ENCODE measurements at places on chromosomes 12 and 14. TPM values are rescaled to one million over a fixed set of nuclear protein-coding genes. Genes with fewer than 3 reads are reported as not detected.

Gene KRT73
- total RNA-seq, result not detected

- no peaks in the 10 kb centered on the region for H3K27me3 ChIP-seq
- peaks cover 4% of the 10 kb centered on the region for H3K4me1 ChIP-seq
- H3K36me3 ChIP-seq, result no peaks in the 10 kb centered on the region
- DNase-seq, result no peak
These were observed 50.4 kb downstream of the PPP1R12A start for GRCh38 chr12:79884401-79885006.

Gene PSMA6
- total RNA-seq, result 139 TPM

- H3K4me1 ChIP-seq, result no peaks in the 10 kb centered on the region
- no peaks in the 10 kb centered on the region for H3K36me3 ChIP-seq
- no peak overlapping the region for H3K27ac ChIP-seq
- no peak overlapping the region for H3K4me3 ChIP-seq
These were observed 47.9 kb downstream of the FBXW8 start for GRCh38 chr12:116958402-116959197.

DNA sequence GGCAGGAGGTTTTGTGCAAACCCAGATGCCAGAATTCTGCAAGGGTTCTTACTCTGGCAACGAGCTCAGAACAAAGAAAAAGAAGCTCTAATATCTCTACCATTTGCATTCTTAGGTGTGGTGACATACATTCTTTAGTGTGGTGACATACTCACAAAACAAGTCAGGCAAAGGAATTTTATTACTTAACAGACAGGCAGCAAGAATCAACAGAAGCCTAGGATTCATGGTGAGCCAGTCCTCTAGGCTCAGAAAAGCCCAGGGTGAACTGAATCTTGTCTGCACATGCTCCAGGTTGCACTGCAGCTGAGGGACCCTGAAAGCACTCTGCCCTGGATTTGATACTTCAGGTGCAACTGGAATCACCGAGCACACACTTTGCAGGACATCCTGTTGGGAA is 122.4 kb upstream of the PTPRQ start:
- no peaks in the 10 kb centered on the region for H3K4me1 ChIP-seq
- no peaks in the 10 kb centered on the region for H3K27me3 ChIP-seq
- no peak overlapping the region for H3K4me3 ChIP-seq
- no peaks in the 10 kb centered on the region for H3K36me3 ChIP-seq
- no peak overlapping the region for H3K27ac ChIP-seq
- no peak for DNase-seq

Measured in left lung (tissue), 14 donors.